Fibroblast of villous mesenchyme (primary cell): ENCODE measurements at places on chromosomes 6 and 20. TPM values are rescaled to one million over a fixed set of nuclear protein-coding genes. Genes with fewer than 3 reads are reported as not detected.

Gene ADGRF4
- total RNA-seq, result 0.32 and 0.43 TPM in 2 replicates

- DNase-seq, result no peak
These were observed 47.3 kb upstream of the CLDN20 start for GRCh38 chr6:155216312-155217046.

GRCh38 chr6:9761220-9761619 lies 653.7 kb downstream of the TFAP2A start:
- no peak for DNase-seq

- no peak for DNase-seq
These were observed 2.4 kb upstream of the GLYATL3 start for GRCh38 chr6:49497304-49497703.

DNA sequence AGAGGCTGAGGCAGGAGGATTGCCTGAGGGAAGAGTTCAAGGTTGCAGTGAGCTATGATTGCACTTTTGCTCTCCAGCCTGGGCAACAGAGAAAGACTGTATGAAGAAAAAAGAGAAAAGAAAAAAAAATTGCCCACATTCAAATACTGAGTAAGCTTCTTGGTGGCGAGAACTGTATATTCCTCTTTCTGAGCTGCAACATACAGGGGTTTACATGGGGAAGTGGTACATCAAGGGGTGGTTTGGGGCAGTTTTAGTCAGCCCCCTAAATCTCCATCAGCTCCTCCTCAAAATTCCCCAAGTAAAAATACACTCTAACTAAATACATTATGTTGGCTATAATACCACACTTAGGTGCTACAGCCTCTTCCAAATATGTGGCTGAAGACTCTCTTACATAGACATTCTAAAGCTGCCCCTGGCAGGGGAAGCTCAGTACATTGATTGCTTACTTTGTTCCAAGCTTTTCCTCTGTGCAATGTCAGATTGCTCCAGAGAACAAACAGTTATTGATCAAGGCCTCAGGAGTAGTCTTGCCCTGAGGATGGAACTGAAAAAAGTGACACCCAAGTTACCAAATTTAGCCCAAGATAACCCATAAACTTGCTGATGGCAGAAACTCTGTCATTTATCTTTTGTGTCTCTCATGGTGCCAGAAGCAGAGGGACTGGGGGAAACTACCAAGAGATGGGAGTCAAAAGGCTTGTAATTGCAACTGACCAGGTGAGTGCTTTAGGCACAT lies 107.4 kb upstream of the RIPOR2 start:
- DNase-seq, result no peak

GRCh38 chr6:25332655-25333071 lies 53.5 kb downstream of the CARMIL1 start:
- no peak for DNase-seq

- no peak for DNase-seq
These were observed 71.5 kb downstream of the PKIB start for GRCh38 chr6:122681705-122682104.

DNA sequence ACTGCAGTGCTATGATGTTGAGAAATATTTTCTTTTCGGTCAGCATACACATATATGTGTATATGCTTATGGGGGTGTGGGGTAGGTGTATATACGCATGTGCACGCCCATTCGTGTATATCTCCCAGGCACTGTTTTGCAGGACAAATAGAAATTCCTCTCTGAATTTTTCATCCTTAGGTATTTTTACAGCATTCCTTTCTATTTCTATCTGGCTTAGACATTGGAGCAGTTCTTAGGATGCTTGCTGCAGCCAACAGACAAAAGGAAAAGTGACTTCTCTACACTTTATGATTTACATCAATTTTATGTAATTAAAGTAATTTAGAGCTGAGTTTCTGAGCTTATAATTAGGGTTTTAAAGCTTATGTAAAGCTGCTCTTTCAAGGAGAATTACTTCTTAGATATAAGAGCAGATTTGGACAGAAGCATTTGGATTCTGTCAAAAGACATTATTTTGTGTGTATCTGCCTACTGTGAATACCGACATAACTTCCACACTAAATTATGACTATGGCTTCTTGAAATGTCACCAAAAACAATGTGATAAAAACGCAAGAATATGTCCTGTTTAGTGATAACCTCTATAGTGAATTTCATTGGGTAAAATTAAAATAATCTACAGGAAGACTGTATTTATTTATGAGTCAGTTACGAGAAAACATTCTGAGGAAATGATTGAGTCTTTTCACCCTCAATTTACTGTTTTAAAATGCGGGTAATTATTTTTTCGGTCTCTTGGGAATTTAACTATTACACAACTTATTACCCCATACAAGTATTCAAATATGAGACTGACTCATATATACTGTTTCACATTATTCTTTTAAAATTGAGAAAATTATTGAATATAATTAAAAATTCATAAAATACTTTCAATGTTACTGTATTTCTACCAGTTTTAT lies 21.3 kb upstream of the CEP43 start:
- DNase-seq, result no peak

- no peak for DNase-seq
These were observed 81.9 kb upstream of the QKI start for GRCh38 chr6:163332575-163332974.

- DNase-seq, result no peak
These were observed 65.1 kb upstream of the STX16 start for GRCh38 chr20:58585753-58586540.

GRCh38 chr6:157144859-157145568 lies 178.3 kb downstream of the TMEM242 start:
- DNase-seq, result peak; percentile 30

GRCh38 chr6:131958542-131959470 lies 7.6 kb upstream of the CCN2 start:
- no peak for DNase-seq
